ENCODE measurements at places on chromosomes 6 and 20.

GRCh38 chr20:59402681-59403080 is 102.3 kb downstream of the EDN3 start:
- DNase-seq: no peak

- no peak for DNase-seq
Measured at GRCh38 chr6:37241775-37242428, 15.7 kb upstream of the TBC1D22B start.

DNA sequence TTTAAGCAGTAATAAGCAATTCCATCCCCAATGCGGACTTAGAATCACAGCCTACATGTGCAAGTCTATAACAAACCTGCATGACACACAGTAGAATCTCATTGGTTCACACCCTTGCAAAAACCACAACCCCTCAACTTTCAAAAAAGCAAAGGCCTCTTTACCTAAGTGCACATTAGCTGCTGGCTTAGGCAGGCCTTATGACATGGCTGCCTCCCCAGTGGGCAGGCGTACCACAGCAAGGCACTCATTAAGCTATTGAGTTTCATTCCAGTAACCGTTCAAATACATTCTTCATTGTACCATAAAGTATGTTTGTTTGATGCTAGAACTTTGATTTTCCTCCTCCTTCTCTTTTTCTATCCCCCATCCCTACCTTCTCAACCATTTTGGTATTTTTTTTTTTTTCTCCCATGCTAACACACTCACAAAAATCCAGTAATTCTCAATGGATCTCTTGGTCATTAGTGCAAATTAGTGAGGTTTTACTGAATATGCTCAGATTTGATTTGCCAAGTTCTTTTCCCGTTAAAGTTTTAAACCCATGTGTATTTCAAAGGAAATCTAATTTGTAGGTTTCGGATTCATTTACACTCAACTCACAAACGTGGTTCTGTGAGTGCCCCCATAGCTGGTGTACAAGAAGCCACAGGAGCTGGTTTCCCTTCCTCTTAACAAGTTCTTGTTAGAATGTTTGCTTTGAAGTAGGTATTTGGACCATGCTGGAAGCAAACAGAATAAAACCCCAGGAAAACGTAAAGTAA is 460.4 kb upstream of the RUNX2 start:
- DNase-seq: no peak

GRCh38 chr6:93059911-93060310 is 359.4 kb downstream of the EPHA7 start:
- DNase-seq: no peak

GRCh38 chr6:132133736-132134445 is 182.7 kb upstream of the CCN2 start:
- DNase-seq: no peak

- no peak for DNase-seq
Measured at GRCh38 chr20:64766-65322, 22.6 kb upstream of the DEFB125 start.

DNA sequence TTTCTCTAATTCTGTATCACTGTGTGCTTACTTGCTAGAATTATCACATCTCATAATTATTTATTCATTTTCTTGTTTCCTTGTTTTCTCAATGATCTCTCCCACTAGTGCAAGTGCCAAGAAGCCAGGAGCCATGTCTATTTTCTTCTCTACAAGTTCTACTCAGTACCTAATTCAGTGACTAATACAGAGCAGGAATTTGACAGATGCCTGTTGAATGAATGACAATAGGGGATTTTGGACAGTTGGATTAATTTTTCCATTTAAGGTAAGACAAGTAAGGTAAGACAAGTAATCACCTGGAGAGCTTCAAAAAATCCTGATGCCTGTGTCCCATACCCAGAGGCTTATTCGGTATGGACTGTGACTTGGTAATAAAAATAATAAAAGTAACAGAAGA is 81.0 kb downstream of the EDN1 start:
- DNase-seq: no peak

DNA sequence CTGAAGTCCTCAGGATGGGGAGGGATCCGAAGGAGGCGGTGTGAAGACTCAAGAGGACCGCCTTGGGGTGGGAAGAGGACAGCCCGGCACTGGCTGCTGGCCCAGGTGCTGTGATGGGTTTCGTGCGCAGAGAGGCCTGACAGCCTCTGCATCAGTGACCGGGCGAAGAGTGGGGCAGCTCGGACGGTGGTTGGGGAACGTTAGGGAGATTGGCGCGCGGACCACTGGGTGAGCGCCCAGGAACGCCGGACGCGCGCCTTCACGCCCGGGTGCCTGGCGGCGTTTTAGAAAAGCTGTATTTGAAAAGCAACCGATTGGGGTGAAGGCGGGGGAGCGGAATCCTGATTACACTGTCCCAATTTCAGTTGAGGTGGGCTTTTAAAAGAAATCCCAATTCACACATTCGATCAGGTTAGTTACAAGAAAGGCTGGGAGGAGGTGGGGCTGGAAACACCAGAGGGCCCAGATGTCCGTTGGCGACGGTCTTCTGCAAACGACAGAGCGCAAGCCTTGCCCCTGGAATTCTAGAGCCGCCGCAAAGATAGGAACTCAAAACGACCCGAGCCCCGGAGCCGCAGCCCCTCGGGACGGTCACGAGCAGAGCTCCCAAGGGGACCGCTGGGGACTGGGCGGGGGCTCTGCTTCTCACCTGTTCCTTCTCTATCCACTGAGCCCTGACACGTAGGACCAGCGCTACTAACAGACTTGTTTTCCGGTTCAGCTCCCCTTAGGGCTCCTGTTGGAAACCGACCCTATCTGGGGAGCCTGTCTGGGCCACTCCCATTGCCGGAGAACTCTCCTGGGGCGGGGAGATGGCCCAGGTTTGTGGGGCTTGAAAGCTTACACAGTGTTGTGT is 8.5 kb upstream of the TRIM40 start:
- DNase-seq: no peak

- DNase-seq: no peak
Measured at GRCh38 chr20:4453359-4453758, 268.4 kb upstream of the PRND start.

DNA sequence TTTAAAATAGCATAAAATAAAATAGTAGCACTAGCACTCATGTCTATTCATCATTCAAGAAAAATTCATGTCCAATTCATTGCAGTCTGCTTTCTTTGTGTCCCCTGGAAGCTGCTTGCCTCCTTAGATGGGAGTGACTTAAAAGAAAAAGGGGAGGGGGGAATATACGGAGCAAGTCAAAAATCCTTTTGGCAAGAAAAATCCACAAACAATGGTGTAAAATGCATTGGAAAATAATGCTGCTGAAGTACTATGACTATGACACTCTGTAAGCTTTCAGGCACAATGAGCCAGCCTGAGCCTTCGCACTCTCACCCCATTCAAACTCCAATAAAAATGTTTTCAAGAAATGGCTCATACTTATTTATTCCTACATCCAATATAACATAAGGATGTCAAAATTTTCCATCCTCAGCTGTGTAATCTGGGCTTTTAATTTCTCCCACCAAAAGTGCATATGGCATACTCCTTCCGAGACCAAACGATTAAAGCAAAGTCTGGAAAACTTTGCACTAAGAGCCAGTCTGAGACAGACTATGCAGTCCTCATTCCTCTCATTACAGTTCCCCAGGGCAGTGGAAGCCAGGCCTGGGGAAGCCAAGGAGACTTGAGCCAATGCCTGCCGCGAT is 790 bp downstream of the NEDD9 start:
- peak; percentile 59 for DNase-seq

DNA sequence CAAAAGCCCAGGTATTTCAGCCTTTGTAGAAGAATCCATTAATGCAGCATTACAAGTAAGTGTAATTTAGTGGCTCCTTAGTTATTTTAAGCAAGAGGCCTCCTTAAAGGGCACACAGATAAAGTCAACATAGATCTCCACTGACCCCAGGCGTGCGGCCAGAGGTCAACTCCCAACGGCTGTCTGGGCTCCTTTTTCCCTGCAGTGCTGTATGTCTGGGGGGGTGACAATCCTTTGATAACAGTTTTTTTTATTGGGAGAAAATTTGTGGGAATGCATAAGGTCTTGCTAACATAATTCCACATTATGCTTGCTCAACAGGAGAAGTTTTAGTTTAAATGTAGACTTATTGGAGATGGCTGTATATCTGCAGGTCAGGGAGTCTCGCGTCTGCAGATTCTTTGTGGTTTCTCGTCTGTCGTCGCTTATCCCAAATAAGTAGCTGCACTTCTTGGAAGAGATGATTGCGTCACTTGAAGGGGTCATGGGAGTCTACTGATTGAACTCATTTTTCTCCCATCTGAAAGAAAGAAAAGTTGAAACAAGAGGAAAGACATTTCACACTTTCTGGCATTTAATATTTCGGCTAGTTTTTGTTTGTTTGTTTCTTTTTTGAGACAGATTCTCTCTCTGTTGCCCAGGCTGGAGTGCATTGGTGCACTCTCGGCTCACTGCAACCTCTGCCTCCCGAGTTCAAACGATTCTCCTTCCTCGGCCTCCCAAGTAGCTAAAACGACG is 151.7 kb upstream of the AKAP12 start:
- no peak for DNase-seq

DNA sequence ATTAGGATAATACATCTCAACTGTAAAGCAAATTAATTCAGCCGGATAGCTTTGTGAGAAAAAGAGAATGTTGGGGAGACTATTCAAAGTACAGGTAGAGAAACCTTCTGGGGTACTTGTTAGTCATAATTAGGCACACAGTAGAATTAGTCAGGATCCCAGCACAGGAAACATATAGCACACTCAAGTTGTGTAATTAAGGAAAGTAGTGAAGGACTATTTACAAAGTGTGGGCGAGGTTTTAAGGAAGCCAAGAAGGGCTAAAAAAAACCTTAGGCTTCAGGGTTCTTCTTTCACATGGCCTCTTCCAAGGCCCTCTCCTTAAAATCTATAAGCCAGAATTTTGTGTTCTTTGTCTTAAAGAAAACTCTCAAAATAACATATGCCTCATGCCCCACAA is 126.7 kb downstream of the RTN4IP1 start:
- no peak for DNase-seq

DNA sequence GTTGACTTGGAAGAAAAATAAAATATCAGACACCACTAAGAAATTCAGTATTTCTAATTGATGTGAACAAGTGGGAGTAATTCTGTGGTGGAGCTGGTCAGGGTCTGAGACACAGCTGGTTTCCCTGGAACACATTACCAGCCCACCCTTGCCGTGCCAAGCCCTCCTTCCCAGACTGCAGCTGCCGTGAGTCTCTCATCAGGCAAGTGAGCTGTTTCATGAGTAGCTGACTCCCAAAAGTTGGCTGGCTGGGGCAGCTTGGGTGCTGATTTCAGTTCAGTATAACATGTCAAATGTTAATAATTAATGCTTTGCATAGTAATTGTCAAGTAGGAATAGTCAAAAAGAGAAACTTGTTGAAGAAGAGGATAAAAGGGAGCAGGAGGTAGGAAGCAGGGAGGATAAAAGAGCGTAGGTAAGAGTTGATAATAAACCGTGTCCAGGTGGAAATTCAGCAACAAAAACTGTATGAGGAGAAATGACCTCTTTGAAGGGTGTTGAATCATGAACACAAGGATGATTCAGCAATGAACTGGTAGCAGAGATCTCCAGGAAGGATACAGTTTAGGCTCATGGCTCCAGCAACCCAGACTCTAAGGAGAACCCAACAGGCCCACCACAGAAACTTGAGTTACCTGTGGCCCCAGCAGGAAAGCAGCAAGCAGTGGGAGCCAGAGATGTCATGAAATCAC is 110.9 kb upstream of the SSTR4 start:
- DNase-seq: no peak

DNA sequence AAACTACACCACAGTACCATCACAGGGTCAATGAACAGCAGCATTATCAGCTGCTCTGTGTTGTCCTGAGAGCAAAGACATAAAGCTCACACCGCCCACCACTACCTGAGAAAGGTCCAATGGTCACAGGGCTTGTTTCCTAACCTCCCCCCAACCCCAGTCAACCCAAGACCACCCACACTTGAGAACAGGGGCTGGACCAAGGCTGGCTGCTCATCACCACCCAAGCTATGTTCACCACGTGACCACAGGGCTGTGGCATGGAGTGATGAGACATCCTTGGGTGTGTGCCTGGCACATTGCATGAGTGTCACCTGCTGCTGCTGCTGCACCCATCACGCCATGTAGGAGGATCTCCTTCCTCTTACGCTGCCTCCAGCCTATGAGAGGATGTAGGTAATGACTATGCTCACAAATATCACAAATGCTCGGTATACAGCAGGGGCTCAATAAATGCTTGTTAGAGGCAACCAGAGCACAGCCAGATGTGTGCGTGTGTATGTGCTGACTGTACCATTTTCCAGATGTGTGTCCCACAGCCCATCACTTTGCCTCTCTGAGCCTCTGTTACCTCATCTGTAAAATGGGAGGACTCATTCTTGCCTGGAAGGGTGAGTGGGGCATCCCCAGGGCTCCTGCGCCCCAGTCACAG is 23.3 kb upstream of the SIRPA start:
- no peak for DNase-seq

DNA sequence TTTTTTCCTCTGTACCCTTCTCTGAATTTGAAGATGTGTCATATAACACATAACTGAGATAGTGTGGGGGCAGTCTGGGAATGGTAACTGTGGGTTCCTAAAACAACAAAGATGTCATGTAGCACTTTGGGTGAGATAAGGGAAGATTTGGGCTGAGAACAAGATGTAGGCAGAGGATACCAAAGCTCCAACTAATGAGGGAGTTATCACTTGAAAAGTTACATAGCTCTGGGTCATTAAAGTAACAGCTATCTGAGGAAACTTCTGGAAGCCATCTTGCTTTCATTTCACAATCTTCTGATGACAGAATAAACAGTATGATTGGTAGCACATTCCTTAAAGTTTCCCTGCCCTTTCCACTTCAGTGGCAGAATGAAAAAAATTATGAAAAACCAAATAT is 255.4 kb downstream of the TBX18 start:
- DNase-seq: no peak

GRCh38 chr6:136783495-136784270 is 8.6 kb downstream of the MAP3K5 start:
- no peak for DNase-seq

- DNase-seq: no peak
Measured at GRCh38 chr6:143087856-143088255, 27.2 kb downstream of the AIG1 start.

- no peak for DNase-seq
Measured at GRCh38 chr6:14455876-14456648, 338.5 kb downstream of the CD83 start.

DNA sequence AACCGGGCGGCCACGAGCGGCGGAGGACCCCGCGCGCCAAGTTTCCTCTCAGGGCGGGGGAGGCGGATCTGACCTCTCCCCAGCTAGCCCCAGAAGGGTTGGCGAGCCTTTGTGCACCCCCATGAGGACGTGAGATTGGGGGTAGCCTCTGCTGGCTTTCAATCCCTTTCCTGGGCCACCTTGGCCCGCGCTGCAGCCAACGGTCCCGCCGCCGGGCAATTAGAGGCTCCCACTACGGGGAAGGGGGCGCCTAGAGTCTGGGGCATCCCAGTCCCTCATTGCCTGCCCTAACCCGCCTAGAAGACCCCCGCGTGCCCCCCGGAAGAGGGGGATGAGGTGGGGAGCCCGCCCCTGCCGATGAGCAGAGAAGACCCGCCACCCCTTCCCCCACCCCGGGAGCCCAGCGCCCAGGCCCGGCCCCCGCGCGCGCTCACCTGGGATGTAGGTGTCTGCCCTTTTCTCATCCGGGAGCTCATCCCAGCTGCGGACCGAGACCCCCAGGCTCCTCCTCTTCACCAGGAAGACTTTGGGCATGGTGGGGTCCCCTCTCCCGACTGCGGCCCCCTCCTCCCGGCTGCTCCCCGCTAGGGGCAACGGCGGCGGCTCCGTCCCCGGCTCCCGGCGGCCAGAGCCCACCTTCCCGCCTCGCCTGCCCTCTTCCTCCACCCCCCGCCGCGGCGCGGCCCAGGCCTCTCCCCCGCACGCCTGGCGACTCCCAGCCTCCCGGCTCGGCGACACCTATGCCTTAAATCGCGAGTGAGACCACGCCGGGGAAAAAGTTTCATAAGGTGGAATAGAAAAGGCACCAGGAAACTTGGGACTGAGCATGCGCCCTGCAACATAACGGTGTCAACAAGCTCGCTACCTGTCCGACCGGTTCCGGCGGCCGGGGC is at the start of gene OVOL2:
Gene OVOL2, minus strand, starts transcription at position 816 of the 893 bp plus-strand sequence. Its CDS starts 282 bp downstream, at position 534.
- DNase-seq: no peak
